Activated CD4-positive, CD25-positive, alpha-beta regulatory T cell treated with anti-CD3 and anti-CD28 coated beads, Interleukin-2, amount 50 U/mL, for 24 hours (primary cell): ENCODE measurements at places on chromosomes 12 and 14.

DNA sequence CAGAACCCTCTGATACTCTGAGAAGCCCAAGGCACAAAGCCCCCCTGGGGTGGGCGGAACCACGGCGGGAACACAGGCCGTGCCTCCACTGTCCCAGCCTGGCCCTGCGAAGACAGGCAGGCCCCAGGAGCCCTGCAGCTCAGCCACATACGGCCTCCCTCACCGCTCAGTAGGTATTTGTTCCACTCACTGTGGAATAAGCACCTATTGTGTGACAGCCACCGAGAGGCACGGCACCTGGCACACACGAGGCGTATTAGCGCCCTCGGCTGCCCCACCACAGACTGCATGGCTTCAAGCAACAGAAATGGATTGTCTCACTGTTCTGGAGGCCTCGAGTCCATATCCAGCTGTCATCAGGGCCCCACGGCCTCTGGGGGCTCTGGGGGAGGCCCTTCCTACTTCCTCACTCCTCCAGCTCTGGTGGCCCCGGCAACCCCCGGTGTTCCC lies 66.3 kb downstream of the NCOR2 start:
- ATAC-seq, result no peak

- ATAC-seq, result no peak
Measured at GRCh38 chr12:77795699-77796098, 35.0 kb upstream of the NAV3 start.

DNA sequence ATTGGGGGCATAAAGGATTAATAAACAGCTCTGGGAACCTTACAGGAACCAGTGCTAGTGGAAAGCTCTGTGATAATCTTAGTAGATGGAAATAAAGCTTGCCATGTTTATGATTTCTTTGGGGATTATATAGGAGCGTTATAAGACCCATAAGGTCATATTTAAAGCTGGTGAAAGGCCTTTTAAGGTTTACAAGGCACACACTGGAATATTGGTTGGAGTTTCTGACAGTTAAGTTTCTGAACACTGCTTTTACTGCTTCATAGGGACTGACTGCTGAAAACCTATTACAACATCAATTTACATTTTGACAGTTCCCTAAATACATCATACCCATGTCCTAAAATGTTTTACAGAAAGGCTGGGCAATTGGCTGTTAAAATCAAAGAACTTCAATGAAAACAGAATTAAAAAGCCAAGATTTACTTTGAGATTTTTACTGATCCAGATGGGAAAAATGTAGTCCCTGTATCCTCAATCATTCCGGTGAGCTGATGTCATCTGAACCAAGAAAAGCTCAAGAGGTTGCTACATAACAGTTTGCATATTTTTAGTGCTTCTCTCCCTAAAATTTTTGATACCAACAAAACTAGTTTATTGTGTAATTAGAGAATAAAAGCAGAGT lies 153.7 kb upstream of the IGF1 start:
- no peak for ATAC-seq

- ATAC-seq, result no peak
Measured at GRCh38 chr12:31961137-31961536, 1.9 kb downstream of the RESF1 start.

DNA sequence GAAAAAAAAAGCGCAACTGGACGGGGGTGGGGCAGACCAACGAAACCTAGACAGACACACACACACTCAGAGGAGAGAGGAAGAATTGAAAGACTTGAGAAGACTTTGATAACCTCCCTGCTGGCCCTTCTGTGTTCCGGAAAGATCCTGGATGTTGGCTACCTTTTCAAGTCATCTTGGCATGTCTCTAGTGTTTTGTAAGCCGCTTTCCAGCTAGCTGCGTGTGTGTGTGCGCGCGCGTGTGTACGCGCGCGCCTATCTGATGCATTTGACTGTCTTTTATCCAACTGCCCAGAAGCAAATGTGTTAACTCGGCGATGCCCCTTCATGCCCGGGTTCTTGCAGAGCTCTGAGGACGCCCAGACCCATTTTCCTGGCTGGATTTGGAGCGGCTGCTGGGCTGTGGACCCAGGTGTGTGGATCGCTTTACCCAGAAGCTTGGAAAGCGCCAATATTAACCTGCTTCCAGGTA lies 664 bp downstream of the LRFN5 start:
- ATAC-seq, result no peak

DNA sequence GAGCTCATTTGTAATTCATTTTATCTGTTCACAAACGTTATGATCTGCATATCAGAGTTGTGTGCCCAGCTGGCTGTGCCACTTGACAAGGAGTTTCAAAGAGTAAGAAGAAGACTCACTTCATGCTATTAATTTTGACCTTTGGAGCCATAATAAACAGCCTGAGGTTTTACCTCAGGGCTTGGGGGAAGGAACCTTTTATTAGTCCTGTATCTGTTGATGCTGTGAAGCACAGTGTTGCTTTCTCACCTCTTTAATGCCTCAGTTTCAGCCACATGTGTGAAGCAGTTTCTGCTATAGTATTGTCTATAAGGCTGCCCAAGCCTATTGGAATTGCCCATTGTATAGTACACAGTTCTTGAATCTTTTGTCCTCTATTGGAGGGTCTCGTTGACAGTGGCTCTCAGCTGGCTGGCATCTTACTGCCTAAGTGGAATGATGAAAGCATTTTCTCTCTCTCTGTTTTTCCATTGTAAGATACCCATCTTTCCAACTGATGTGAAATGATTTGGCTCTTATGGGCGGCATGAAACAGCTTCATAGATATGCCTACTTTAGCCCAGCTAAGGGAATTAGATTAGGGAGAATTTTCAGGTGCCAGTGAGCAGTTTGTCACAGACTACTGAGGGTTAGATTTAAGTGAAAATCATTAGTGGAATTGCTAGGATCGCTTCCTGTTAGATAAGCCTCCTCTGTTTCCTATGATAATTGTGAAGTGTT lies 34.7 kb downstream of the GPATCH2L start:
- no peak for ATAC-seq

GRCh38 chr12:58645946-58646345 lies 274.4 kb downstream of the LRIG3 start:
- ATAC-seq, result no peak

DNA sequence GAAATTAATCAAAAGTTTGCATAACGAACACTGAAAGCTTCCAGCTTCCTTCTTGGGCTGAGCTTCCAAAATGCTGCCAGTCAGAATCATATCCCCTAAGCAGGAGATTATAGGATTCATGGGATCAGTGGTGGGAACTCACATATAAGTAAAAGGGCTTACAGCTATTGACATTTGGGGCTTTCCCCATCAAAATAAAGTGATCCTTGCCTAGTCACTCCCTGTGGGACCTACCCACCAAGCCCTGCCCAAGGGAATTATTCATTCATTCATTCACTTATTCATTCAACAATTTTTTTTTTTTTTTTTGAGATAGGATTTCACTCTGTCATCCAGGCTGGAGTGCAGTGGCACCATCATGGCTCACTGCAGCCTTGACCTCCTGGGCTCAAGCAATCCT lies 47.5 kb upstream of the NR1H4 start:
- ATAC-seq, result no peak

GRCh38 chr12:127336416-127336815 lies 930.6 kb upstream of the TMEM132C start:
- ATAC-seq, result no peak

- no peak for ATAC-seq
Measured at GRCh38 chr12:116366824-116367223, 89.3 kb upstream of the MED13L start.

DNA sequence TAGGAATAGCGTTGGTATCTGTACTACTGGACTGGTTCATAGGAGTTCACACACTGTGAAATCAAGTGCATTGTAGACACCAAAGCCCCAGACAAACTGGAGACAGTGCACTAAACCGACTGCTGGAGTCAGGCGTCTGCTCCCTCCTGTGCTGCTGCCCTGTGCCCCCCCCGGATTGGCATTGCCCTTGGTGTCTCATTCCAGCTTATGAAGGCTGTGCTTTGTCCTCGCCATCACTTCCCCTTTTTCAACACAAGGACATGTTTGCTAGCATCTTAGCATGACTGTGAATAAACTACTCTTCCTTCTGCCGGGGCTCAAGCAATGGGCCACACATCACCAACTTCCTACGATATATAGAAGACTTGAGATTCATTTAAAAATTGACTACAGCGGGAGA lies 84.0 kb downstream of the TMCC3 start:
- no peak for ATAC-seq

DNA sequence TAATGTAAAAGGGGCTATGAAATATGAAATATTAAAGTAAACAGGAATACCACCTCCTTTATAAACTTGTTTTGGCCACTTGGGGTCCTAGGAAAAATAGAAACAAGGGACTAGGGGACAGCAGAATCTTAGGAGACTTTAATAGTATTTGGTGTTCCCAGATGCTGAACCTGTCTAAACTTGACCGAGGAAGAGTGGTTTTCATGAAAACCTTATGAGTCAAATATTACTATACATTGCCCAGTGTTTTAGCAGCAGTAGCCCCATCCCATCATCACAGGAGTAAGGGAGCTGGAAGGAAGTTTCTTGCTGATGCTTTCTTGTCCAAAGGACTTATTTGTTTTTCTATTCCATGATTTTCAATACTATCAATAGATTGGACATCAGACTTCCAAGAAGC lies 177.5 kb upstream of the CAND1 start:
- no peak for ATAC-seq

DNA sequence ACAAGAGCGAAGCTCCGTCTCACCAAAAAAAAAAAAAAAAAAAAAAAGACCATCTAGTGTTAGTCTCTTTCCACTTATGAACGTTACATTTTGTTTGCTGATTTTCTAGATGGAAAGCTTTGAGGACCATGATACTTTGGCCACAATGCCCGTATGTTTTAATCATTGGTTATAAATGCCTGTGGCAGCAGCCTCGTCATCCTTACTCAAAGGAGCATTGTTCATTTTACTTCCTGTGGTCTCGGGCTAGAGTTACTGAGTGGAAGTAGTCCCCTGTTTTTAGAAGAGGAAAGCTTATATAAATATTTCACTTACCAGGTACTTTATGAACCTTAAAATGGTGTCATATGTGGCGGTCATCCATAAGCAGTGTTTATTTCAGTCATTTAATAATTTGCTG lies 359.9 kb downstream of the AEBP2 start:
- no peak for ATAC-seq

DNA sequence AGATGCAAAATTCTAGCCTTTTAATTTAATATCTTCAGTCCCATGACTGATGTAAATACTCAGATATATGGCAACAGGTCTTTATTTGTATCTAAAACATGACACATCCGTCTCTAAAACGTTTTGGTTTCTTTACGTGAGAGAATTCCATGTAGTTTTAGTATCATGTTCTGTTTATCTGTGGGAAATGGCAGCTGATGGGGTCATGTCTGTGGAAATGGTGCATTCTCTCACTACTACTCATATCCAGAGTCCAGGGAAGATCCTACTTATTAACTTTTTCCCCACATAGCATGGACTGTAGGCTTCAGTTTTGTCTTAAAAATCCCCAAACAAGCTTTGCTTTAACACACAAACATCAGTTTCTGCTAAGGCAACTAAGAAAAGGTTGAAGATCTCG lies 53.8 kb downstream of the SPTLC2 start:
- no peak for ATAC-seq

- ATAC-seq, result no peak
Measured at GRCh38 chr14:39232554-39233415, 930 bp upstream of the MIA2 start.

DNA sequence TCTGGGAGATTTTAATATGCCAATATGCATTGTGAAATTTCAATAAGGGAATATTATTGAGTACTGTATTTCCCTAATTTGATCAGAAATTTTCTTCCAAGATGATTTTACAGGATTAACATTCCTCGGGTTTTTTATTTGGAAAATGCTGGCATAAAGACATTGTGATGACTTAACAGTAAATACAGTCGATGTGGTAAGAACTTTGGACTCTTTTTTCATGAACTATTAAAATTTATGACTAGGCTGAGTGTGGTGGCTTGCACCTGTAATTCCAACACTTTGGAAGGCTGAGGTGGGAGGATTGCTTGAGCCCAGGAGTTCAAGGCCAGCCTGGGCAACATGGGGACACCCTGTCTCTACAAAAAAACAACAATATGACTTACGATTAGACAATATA lies 197.1 kb upstream of the RASSF8 start:
- ATAC-seq, result no peak

GRCh38 chr14:96830946-96831345 lies 33.8 kb downstream of the VRK1 start:
- no peak for ATAC-seq

DNA sequence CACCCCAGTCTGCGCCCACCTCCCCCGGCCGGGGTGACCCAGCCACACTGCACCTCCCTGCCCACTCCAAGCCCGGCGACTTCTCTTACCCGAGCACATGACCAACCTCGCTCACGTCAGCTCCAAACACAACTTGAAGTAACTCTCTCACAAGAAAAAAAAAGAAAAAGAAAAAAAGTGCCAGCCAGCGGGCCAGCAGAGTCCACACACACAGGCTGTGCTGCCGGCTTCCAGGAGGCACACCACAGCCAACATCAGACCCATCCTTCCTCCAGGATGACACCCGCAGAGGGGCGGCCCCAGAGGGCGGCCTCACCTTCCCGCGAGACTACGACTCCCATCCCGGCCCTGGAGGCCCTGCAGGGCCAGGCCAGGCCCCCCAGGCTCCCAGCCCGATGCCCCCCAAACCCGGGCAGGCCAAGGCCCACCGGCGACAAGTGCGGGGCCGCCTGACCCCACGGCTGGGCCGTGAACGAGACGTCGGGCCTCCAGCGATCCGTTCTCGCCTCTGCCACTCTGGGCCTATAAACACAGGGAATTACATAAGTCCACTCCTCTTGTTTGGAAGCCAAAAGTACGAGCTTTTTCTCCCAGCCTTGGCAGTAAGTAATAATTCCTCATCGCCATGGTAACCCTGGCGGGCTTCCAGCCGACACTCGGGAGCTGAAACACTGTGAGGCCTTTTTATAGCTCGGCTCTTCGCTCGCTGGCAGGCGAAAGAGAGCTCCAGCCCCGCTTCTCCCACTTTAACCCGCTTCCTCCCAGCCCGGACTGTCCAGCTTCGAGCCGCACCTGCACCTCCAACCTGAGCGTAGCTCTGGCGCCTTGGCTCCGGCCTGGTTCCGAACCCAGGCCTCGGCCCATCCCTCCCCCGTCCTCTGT lies 49.1 kb downstream of the NCOR2 start:
- no peak for ATAC-seq

DNA sequence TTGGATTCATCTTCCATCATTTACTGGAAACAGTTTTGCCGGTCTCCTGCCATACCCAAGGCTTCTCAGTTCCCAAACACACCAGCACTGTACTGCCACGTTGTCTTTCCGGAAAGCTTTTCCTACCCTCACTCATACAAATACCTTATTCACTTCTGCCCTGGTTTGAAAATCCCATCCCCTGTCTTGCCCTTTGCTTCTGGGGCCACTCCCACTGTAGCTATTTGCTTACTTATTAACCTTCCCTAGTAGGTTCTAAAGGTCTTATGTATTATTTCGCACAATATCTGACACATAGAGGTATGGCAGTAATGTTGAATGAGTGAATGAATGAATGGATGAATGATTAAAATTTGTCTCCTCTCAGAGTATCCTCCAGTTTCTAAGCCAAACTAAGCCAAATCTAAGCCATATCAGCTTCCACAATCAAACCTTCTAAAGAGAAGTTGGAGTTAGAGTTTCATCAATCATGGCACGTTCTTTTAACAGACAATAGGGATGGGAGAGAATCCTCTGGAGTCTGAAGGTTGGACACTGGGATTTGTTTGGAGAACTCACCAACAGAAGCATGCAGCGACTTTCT lies 18.6 kb downstream of the TSPAN8 start:
- no peak for ATAC-seq
